ENCODE measurements at places on chromosomes 12 and 14.

DNA sequence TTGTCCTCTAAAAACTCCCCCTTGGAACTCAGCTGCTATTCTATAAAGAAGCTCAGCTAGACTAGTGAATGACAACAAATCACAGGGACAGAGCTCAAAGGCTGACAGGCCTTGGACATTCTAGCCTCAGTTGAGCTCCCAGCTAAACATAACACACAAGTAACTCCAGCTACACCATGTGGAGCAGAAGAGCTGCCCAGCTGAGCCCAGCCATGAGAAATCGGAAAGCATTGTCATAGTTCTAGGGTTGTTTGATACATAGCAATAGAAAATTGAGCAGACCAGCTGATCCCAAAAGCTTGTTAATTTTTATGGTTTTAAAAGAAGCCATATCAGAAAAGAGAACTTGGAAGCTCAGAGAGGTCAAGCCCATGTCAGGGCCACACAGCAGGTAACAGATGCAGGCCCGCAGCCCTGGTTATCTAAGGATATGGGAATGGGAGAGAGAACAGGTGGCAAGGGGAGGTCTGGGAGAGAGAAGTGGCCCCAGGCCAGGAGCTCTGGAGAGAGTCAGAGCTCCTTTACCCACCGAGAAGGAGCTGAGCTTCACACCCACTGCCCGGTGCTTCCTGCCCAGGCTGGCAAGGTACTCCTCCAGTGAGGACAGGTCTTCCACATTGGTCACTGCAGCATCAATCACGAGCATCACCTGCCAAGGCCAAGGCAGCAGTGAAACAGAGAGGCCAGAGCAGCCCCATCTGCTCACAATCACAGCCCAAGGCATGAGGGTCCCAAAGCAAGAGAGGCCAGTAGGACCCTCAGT is 2.9 kb downstream of the NGB start:
- DNase-seq: no peak

DNA sequence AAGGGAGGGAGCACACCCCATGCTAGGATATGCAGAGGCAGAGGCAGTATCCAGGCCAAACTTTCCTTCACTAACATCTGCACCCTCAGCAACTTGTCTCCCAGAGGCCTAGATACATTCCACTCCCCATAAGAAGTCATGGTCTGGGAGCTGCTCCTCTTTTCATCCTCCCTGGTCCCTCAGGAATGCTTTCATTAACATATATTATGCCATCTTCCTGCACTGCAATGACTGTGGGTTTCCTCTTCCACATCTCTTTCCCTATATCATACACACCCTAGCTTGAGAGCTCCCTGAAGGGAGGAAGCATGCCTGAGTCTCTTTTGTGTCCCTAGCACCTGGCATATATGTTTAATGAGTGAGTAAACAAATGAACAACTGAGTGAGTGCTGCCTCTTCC is 8.6 kb downstream of the DDN start:
- DNase-seq: no peak

- no peak for DNase-seq
These were observed 893.3 kb upstream of the MDGA2 start for GRCh38 chr14:48568688-48569087.

DNA sequence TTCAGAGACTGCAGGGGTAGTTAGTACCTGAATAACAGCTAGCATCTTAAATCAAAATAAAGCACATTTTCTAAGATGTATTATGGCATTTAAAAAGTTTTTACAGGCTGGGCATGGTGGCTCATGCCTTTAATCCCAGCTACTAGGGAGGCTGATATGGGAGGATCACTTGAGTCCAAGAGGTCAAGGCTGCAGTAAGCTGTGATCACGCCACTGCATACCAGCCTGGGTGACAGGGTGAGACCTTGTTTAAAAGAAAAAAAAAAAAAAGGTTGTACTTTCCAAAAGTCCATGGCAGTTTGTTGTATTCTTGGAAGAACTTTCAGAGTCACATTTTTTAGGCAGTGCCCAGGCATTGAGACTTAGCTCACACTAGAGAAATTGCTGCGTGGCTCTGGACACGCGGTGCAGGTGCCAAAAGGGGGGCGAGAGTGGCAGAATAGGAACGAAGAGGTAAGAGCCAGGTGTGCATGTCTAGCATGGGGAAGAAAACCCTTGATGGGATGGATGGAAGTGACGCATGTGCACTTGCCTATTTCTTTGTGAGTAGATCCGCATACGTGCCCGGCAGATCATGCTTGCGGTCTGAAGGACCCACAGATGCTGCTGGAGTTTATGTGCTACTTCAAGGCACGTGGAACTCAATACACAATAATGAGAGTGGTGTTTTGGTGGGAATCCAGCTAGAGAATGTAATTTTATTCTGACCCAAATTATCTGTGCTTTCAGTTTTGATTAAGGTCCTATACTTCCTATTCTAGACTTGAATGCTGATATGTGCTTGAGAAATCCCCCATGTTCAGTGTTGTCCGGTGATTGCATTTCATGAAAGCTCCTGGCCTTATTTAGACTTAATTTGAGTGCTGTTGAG is 11.9 kb downstream of the ANKRD13A start:
- DNase-seq: no peak

DNA sequence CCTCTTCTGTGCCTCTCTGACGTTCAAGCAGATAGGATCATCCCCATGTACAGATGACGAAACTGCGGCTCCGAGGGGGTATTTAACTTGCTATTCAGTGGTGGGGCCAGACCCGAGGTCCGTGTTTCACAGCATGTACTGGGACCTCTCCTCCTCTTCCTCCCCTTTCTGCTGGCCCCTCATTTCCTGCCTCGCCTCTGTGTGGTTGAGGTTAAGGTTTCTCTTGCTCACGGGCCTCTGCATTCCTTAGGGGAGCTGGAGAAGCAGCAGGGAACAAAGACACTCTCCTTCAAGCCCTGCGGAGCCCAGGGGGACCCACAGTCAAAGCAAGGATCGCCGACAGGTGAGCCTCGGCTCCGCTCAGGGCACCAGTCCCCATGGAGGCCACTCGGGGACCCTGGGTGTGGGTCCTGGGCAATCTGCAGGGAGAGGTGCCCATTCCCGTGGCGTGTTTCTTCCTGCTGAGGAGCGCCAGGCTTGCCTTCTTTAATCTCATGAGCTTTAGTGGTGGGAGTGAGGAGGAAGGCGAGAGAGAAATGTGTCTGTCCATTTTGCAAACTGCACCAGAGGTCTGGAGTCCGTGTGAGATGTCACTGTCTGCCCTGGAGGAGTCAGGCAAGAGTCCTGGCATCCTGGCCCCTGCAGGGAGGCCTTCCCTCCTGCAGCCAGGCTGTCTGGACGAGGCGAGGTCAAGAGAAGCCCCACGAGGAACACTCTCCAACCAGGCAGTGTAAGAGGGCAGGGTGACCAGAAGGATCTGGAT is 45.0 kb downstream of the SLC6A12 start:
- DNase-seq: no peak

DNA sequence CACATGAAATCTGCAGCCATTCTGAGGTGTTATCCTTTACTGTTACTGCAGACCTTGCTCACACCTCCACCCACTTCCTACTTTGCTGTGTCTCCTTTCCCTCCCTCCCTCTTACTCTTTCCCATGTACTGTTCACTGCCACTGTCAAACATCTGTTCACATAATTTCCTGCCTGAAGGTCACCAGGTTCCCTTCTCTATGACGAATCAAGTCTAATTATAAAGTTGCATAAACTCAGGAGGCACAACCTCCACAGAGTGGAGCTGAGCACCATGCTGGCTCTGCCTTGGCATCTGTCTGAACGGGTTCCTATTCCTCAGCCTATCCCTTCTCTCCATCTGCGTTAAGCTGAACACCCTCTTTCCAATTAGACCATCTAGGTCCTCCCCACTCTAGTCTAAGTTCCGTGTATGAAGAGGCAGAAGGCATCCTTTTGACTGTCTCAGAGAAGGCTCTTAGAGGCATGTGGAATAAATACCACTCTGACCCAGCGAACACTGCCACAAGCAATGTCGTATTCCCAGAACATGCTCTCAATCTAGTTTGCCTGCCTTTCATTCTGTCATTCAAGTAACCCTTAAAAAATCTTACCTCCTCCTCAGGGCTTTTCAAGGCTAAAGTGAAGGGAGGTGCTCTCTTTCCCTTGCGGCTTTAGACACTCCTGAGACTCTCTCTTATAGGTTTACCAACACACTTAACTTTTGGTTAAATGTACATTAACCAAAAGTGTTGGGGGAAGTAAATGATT is 48.7 kb downstream of the ACADS start:
- no peak for DNase-seq

- DNase-seq: peak; percentile 23
These were observed 84.6 kb upstream of the CPSF6 start for GRCh38 chr12:69154585-69155363.

- no peak for DNase-seq
These were observed 113.2 kb downstream of the DPF3 start for GRCh38 chr14:72780751-72781150.

DNA sequence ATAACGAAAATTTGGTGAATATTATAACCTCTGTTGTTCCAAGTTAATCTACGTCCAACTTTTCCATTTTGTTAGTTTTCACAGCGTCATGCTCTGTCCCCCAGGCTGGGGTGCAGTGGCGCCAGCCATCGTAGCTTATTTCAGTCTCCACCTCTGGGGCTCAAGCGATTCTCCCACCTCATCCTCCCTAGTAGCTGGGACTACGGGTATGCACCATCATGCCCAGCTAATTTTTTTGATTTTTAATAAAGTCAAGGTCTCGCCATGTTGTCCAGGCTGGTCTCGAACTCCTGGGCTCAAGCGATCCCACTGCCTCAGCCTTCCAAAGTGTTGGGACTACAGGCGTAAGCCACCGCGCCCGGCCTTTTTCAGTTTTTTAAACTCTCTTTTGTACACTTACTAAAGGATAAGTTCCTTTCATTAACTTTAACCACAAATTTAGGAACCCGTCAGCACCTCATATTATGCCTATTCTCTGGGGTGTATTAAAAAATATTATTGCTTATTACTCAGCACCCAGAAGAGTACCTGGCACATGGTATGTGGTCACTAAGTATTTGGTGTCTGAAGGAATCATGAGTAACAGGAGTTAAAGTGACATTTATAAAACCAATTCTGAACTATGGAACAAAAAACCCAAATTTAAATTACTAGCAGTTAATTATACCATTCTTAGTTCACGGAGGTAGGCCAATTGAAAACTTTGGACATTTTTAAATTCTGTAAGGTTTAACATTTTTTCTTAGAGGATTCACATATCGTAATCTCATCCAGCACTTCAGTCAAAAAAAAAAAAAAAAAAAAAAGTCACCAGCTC is 925 bp upstream of the MIPOL1 start:
- no peak for DNase-seq

DNA sequence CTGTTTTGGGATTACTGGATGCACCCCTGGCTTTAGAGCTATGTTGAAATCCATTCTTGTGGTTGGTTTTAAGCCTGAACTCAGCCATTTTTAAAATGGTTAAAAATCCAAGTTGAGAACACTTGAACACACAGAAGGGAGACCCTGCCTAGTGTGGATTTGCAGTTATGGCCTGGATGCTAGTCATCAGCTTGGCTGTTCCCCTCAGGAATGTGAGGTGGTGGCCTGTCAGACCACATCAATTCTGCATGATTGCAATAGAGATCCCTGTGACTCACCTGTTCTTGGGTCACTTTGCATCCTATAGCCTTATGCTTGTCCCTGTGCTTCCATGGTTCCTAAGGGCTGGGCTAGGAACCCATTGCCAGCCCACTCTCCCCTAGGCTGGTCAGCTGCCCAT is 454.1 kb downstream of the ATP23 start:
- no peak for DNase-seq
